ENCODE measurements at places on chromosomes 5 and 9.

DNA sequence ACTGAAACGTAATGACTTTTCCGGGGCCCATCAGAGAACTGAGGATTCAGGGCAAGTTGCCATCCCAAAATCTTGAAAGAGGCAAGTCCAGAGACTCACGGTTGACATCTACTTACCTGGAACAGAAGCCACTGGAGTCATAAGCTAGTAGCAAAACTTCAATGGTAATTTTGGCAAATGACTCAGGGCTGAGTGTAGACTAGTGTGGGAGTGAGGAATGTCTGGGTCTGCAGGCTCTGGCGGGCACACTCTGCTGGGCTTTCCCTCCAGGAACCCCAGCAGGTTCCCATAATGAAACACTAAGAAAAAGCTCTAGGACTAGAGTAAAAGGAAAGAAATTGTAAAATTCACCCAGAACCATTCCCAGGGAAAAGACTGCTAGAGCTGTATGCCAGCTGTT, 122.9 kb upstream of the NFIL3 start:
- DNase-seq, result no peak

DNA sequence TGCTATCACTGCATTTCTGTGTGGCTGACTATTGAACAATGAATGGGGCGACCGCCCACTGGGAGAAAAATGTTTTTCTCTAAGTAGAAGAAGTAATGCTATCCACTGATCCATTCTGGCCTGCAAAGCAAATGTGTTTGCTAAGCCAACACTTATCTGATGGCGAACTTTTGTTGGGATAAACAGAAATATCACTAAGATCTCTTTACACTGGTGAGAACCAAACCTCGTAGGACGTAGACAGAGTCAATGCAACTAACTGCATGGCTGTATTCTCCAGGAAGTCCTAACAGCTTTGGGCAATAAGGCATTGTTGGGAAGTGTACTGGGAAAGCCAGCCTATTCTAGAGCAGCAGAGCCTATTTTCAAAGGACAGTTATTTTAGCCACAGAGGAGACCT, 77.7 kb downstream of the ANKH start:
- no peak for DNase-seq

- DNase-seq, result no peak
These were observed 76.4 kb upstream of the FCN1 start for GRCh38 chr9:134993996-134994720.

GRCh38 chr9:99778836-99779235, 42.8 kb upstream of the NR4A3 start:
- no peak for DNase-seq

GRCh38 chr9:1454616-1455347, 404.6 kb downstream of the DMRT2 start:
- no peak for DNase-seq

GRCh38 chr9:135480940-135481310, 1.3 kb downstream of the PPP1R26 start:
- no peak for DNase-seq

GRCh38 chr5:16929831-16930230, 6.3 kb downstream of the MYO10 start:
- DNase-seq, result no peak

DNA sequence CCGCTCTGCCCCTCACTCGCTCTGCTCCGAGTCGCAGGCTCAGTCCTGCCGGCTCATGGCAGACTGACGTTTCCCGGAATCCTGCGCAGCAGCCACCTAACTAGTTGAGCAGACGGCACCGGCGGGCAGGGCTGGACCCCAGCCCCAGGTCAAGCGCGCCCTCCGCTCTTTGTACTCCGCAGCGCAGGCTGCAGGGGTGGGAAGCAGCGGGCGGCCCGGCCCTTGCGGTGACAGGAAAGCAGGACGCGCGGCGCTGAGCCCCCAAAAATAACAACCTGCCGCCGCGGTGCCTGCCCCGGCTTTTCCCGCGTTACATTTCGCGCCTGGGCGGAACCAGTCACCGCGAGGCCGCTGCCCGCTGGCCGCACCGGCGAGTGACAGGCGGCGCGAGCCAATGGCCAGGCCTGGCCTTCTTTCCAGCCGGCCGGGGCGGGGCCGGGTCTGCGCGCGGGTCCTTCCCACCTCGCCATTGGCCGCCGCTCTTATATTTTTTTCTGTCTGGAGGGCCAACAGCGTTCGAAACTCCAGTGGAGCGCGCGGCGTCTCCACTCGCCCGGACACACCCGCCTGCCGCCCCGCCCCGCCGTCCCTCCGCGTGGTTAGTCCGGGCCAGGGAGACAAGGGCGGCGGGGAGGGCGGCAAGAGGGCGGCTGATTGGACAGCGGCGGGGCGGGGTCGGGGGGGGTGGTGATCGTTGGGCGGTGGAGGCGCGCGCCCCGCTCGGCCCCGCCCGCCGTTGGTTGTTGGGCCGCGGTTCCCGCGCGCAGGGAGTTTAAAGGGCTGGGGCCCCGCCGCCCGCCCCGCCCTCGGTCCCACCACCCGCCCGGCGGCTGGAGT, at the start of gene ZNF367:
Gene ZNF367 (minus strand): TSS at position 288 of the 837 bp plus-strand sequence. CDS start 338 bp downstream, outside the sequence.
- DNase-seq, result peak; percentile 94

DNA sequence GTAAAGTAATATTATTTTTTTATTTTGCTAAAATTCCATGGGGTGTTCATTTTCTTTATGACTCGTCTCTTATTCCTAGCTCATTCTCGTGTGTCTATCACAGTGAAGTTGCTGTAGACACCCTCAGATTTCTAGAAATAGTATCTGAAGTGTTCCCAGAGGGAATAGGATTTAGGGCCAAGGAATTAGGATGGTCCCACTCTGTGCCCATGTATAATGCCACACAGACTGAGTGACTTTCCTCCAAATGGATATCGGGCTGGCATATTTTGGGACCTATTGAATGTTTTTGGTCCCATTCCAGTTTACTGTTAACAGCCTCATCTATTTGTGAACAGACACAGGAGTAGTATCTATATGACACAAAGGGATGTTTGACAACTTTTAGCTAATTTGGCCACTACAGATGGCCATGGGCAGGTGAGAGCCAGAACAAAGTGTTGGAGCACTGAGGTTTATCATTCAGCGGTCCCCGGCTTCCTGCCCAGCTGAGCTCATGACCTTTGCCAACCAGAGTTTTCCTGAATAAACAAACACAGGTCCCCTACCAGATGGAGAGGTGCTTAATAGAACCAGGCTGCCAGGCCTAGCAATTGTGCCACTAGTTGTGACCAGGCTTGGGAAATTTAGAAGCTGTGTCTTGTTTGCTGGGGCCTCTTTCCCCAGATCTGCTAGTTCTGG, 46.9 kb downstream of the MAP1B start:
- DNase-seq, result no peak

All from CD4-positive, alpha-beta T cell treated with Interleukin-4 for 1 hour (primary cell).